ENCODE measurements at places on chromosomes 6 and 20.
A peak's percentile ranks its signal among the peaks of the same experiment; 100 is the strongest.

DNA sequence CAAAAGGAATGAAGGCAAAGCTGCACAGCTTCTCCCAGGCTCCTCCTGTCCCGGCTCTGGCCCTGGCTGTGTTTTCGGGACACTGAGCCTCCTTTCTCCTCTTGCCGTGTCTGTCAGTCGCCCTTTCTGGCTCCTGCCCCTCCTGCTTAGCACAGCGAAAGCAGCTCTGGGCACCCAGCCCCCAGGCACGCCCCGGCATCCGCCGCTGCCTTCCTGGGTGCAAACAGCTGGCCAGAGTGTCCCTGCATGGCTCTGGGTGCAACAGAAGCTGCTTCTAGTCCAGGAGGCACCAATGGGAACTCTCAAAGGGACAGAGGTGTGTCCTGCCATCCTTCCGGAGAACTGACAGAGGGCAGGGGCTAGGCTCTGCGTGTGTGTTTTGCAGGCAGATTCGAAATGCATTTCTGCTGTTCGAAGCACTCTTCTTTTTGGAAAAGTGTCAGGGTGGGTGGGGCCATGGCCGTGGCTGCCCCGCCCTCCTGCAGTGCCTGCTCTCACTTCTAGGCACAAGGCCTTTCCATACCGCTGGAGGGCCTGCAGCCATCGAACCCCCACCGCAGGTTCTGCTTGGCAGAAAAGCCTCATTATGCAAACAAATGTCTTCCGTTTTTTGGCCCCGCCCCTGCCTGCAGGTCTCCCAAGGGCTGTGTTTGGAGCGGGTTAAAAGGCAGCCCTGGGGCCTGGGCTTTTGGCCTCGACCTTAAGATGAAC is 15.5 kb downstream of the COL9A3 start:
- no peak for DNase-seq

GRCh38 chr6:166958926-166959861 is 2.8 kb upstream of the RNASET2 start:
- no peak for DNase-seq

DNA sequence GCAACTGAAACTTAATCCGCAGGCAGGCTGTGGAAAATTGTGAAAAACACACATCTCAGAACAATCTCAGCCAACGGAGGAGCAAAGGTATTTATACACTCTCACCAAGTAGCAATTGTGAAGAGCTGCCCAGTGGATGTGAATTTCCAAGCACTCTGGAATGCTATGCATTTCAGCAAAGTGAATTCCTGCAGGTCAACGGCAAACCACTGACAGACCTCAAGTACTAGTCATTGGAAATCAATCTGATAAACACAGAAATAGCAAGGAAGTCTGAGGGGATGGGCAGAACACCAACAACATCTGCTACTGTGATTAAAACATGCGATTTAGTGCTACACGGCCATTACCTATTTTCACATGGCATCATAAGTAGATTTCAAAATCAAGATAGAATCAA is 429.1 kb downstream of the HTR1B start:
- DNase-seq: no peak

- DNase-seq: no peak
Measured at GRCh38 chr20:62350098-62350628, 16.9 kb downstream of the LAMA5 start.

GRCh38 chr20:44181611-44182010 is 5.4 kb downstream of the JPH2 start:
- peak; percentile 92 for DNase-seq
